NCI-H2171 (cell line): ENCODE measurements at places on chromosomes 4 and X.

DNA sequence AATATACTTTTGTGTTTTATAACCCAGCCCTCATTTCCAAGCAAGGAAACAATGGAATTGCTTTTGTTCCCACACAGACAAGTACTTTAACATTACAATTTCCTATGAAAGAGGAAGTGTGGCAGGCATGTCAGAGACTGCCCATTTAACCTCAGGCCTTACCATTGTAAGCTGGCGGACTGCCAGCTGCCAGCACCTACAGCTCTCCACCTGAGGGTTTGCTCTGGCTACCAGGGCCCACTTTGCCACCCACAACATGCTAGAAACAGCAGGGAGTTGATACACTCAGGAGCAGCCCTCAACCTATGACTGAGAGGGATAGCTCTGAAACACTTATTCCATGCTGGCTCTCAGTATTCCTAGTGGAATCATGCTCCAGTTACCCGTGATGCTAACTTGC, 152.3 kb upstream of the PRDX4 start:
- no peak for DNase-seq

GRCh38 chrX:9677098-9677739, 88.4 kb downstream of the GPR143 start:
- no peak for DNase-seq

DNA sequence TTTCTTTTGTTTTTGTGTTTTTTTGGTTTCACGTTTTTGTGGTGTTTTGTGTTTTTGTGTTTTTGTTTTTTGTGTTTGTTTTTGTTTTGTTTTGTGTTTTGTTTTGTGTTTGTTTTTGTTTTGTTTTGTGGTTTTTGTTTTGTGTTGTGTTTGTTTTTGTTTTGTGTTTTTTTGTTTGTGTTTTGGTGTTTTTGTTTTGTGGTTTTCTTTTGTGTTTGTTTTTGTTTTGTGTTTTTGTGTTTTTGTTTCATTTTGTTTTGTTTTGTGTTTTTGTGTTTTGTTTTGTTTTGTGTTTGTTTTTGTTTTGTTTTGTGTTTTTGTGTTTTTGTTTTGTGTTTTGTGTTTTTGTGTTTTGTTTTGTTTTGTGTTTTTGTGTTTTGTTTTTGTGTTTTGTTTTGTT, 20.9 kb downstream of the CSF2RA start:
- no peak for DNase-seq

DNA sequence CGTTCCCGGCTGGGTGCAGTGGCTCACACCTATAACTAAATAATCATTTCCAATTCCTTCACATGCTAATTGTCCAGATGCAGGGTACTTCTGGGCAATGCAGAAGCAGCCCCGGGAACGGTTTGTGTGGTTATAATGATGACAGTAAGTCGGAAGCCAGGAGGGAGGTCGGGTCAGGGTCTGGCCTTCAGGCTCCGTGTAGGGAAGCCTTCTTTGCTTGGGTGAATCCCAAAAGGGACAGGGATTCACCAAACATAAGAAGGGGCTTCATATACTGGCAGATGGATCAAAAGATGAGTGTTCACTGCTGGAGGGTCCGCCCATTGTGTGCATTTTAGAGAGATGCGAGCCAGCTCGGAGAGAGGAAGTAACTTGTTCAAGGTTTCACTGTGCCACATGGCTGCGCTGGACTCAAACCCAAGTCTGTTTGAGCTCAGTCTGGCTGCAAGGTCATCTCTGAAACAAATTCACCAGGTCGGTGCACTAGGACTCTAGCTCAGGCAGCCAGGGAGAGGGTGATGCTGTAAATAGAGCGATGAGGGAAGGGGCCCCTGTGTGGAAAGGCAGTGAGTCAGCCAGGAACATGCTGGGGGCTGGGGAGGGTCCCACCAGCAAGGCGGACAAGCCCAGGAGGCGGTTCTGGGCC, 4.8 kb upstream of the KIAA0232 start:
- DNase-seq, result no peak

GRCh38 chrX:131801911-131802310, 221.2 kb upstream of the STK26 start:
- DNase-seq, result no peak

GRCh38 chr4:180610324-180610723, 1632.9 kb upstream of the TENM3 start:
- no peak for DNase-seq

DNA sequence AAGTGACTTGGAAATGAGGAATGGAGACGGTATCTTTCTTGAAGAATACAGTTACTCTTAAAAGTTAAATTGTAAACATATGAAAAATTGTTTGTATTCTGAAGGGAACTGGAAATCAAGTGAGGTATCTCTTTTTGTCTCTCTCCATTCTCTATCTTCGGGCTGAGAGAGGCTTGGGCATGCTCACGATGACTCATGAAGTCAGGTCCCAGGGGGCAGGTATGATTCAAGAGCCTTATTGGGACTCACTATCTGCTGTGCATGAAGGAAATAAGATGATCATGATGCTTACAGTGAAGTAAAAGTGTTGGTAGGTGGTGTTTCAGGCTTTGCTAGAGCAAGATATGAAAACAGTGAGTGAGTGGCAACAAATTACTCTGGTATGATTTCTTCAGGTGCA, 200.4 kb upstream of the PITX2 start:
- DNase-seq, result no peak

GRCh38 chrX:41655631-41656030, 33.1 kb upstream of the GPR34 start:
- no peak for DNase-seq

DNA sequence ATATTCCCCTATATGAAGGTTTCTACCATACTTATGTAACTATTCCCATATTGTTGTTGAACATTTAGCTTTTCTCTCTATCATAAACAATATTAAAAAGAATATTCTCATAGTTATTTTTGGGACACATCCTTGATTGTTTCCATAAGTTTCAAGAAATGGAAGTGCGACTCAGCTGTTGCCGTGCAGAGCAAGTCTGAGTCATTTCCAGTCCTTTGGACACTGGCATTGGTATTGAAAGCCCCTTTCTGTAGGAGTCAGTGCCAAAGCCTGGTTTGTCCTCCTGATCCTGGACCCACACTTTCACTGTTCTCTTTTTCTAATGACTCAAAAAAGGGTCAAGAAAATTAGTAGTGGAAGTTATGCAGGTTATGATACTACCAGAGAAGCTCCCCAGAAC, 108.3 kb upstream of the DIAPH2 start:
- no peak for DNase-seq

- DNase-seq, result no peak
These were observed 202.1 kb downstream of the CENPC start for GRCh38 chr4:67343199-67343598.

- DNase-seq, result no peak
These were observed 633.3 kb downstream of the ANKRD50 start for GRCh38 chr4:124079174-124079780.

DNA sequence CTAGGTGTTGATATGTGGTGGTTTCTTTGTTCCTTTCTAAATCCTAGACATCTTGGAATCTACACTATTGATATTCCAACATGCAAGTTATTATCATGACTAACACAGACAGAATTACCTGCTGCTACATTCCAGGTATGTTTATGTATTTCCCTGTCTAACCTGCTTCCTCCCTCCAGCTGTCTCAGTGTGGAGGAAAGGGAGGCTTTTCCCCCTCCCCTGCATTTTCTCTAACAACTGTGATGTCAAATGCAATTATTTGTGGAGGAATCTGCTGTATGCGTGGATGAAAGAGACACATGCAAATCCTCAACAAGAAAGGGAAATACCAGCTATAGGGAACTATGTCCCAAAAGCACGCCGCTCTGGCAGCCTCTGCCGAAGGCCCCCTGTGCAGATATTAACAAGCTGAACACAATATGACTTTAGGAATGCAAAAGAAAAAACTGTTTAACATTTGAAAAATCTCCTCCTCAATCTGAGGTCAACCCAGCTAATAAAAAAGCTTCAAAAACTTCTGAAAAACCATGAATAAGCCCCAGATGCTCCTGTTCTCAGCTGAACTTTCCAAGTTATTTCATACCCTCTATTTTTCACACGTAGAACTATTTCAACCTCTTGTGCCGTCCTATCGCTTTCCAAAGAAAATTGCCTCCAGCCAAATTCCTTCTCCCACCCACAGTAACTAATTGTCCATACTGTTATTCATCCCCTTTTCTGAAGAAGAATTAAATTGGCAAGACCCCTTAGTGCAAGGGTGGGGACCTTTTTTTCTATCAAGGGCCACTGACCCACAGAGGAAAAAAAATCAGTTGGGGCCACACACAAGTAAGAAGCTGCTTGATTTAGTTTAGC, 225.1 kb upstream of the GPC4 start:
- no peak for DNase-seq

- DNase-seq, result no peak
These were observed 809.6 kb downstream of the PDHA2 start for GRCh38 chr4:96649536-96649935.

DNA sequence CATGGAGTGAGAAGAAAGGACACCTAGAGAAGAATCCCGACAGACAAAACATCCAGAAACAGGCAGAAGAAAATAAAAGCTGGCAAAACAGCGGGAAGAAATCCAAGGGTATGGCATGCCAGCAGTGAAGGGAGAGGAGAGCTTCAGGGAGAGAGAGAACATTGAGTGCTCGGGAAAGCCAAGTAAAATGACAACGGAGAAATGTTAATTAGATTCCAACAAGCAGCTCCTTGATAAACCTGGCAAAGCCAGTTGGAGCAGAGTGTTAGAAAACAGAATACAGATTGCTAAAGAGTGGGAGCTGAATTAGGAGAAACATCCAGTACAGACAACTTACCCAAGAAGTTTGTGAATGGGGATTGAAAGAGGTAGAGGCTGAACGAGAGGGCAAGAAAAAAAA, 40.4 kb upstream of the MAOA start:
- no peak for DNase-seq

- no peak for DNase-seq
These were observed 154.7 kb upstream of the BOD1L1 start for GRCh38 chr4:13782231-13782630.

DNA sequence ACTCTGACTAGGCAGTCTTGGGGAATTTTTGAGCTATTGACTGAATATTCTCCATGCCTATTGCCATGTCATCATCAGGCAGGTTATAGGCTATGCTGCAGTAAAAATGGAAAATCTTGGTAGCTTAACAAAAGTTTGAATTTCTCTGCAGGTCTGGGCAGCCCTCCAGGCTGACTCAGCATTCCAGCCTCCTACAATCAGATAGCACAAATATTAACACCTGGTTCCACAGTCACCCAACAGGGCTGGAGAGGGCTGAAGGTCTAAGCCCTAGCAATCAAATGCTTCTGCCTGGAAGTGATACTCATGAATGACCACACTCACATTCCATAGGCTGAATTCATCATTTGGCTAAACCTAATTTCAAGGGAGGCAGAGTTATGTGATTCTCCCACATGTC, 9.6 kb upstream of the PPP3CA start:
- DNase-seq, result no peak

DNA sequence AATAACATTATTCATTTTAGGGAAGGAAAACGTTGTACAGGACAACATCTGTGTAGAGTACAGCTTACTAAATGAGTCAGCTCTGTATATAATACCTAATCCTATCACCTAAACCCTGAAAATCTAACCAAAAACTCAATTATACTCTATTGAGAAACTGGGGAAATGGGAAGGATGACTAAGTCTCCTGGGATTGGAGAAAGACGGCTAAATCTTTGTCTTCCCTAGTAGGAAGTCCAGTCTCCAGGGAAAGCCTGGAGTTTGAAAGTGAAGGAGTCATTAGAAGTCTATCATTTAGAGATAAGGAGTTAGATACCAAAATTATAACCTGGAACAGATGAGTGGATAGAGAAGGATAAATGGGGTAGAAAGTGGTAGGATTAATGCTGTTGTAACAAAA, 286.5 kb downstream of the STK32B start:
- no peak for DNase-seq

- DNase-seq, result no peak
These were observed 13.7 kb downstream of the PPP2R3B start for GRCh38 chrX:372856-373640.

DNA sequence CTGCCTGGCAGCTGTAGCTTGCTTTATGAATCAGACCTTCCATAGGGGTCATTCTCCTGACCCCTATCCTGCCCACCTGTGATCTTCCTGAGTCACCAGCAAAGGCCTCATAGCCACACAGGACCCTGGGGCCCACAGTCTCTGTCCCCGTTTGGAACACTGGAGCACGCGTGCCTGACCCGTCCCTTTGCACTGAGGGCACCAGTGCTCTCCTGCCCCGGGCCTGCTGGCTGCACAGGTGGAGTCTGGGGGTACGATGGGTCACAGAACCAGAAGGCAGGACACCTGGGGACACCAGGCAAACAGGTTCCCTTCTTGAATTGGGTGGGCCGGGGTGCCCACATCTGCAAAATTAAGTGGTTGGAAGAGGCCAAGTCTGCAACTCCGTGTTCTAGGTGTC, 97.2 kb downstream of the CPZ start:
- no peak for DNase-seq

DNA sequence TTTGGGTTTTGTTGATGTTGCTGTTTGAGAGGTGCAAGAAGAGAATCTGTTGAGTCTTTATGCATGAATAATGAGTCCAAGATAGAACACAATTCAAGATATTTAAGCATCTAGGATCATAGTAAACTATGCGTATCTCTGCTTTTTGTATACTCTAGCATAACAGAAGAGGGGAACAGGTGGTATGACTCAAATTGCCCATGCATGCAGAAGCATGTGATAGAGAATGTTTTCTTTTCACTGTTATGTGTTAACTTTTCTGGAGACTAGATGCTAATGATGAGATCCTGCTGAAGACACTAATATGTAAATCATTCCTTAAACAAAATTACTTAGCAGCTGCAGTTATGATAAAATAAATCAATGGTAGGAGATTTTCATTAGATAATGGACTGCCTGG, 165.3 kb upstream of the FTHL17 start:
- DNase-seq, result no peak

- peak; percentile 37 for DNase-seq
These were observed 28.3 kb upstream of the UXT start for GRCh38 chrX:47687263-47687662.

- no peak for DNase-seq
These were observed 5.7 kb upstream of the GPR174 start for GRCh38 chrX:79138658-79139241.

DNA sequence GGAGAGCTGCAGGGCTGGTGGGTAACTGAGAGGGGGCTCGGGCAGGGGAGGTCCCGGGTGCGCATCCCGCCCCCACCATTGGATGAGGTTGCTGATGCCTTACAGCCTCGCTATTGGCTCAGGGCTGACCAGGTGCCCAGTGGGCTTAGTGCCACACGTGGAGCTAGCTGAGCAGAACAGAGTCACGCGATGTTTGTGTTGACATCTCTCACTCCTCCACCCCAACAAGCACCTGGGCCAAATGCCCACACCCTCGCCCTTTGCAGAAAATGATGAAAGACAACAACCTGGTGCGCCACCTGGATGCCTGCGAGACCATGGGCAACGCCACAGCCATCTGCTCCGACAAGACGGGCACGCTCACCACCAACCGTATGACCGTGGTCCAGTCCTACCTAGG, 31.8 kb downstream of the ATP2B3 start:
- no peak for DNase-seq

GRCh38 chr4:4428966-4429875, 42.3 kb downstream of the NSG1 start:
- no peak for DNase-seq

DNA sequence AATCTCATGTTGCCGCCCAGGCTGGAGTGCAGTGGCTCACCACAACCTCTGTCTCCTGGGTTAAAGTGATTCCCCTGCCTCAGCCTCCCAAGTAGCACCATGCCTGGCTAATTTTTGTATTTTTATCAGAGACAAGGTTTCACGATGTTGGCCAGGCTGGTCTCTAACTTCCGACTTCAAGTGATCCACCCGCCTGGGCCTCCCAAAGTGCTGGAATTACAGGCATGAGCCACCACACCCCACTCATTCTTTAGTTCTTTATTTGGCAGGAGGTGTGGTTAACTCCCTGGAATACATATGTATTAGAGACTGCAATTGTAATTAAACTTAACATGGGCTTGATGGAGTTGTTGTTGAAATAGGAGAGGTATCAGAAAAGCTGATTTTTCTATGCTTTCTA, 1396.9 kb upstream of the IGFBP7 start:
- no peak for DNase-seq
